ENCODE measurements at places on chromosomes 5 and 9. TPM values are rescaled to one million over a fixed set of nuclear protein-coding genes. Genes with fewer than 3 reads are reported as not detected.

- DNase-seq: no peak
Observed at GRCh38 chr5:174247301-174247700, 201.8 kb downstream of the NSG2 start.

GRCh38 chr5:31027721-31028120, 165.8 kb upstream of the CDH6 start:
- no peak for DNase-seq

HBEGF gene
- total RNA-seq: 12.5 TPM

GRCh38 chr5:21826884-21827283, 1026.3 kb downstream of the CDH12 start:
- no peak for DNase-seq

ANKRD34B gene
- total RNA-seq: 0.07 TPM
